ENCODE measurements at places on chromosomes 12 and 14.

DNA sequence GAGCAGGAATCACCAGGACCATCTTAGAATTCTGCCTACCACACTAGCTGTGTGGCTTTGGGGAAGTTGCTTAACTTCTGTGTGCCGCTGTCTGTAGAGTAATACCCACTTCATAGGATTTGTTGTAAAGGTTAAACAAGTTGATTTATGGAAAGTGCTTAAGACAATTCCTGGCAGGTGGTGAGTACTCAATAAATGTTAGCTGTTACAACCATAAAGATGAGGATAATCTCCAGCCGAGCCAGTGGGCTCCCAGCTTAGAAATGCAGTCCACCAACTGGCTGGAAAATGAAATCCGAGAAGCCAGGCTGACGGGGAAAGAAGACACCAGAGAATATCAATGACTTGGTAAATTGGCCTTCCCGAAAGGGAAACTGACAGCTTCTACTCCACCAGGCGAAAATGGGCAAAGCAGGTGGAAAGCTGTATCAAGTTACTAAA lies 173.5 kb downstream of the CHST11 start:
- DNase-seq, result no peak

- no peak for DNase-seq
Observed at GRCh38 chr12:76920172-76921099, 41.6 kb upstream of the CSRP2 start.

DNA sequence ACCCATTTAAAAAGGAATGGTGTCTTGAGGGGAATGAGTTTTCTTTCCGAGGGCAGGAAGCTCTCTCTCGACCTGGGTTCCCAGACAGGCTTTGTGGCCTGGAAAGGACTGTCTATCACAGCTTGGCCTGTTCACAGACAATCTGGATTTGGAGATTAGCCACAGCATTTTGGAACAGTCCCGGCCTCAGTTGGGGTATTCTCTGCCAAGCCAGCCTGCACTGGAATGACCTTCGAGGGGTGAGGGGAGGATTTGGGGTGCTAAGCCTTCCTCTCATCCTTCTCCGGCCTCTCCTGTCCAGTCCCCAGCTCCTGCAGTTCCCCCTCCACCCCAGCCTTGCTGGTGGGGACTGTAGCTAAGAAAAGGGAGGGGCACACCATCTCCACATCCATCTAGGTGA lies 13.0 kb downstream of the TBX5 start:
- DNase-seq, result no peak

DNA sequence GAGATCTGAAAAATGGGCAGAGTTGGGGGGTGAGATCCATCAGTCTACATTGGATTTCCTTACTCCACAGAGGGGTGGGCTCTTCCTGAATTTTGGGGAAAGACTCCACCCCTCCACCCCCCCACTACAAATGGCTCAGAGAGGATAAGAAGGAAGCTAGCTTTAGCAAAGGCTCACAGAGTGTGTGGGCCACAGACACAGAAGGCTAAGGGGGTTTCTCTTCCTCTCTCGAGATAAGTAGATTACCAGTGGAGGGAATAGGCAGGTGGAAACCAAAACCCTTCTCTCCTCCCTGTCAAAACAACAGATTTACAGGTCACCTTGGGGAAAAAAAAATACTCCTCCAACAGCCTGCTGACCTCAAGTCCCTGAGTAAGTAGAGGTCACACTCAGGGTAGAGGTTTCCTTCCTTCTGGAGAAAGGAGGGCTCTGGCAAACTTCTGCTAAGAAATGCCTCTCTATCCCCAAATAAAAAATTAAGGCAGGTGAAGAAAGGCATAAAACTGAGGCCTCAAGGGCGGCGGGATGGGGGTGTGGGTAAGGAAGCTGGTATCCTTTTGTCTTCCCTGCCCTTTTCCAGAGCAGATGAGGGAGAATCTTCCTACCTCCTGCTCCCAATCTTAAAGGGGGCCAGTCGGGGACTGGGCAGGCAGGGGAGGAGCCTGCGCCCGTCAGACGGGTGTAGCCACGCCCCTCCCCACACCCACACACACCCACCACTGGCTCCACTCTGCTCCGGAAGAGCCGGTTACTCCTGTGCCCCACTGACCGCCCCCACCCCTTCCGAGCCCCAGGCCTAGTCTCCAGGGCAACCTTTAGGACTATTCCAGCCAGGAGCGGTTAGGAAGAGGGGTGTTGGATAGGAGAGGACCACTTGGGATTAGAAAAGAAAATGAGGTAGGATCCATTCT lies 1.9 kb upstream of the BAZ2A start:
- peak; percentile 12 for DNase-seq

DNA sequence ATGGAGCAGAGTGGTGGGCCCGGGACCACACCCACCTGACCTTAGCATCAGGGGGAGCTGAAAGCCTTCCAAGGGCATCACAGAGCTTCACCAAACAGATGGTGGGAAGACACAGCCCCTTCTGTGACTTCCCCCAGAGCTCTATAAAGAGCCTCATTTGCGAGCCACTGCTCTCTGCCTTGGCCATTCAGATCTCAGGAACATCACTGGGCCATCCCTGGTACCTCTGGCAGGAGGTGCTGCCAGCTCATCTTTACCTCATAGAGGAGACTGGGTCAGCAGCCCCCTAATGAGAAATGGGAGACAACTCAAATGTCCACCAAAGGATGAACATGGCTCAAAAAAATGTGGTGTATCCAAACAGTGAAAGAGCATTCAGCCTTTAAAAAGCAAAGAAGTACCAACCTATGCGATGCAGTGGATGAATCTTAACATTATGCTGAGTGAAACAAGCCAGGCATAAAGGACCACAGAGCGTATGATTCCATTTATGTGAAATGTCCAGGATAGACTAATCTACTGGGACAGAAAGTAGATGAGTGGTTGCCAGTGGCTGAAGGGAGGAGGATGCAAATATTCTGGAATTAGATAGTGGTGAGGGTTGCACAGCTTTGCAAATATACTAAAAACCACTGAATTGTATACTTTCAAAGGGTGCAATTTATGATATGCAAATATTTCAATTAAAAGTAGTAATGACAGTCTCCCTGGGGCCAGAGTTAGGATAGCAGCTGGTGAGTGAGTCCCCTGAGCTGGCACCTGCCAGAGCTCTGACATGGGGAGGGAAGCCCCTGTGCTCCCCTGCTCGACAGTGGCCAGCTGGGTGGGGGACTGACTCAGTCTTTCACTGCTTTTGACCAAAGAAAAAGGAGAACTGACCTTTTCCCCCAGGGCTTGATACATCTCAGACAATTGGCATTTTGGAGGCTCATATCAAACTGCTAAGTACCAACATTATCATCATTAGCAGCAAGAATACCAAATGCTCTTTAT lies 116.6 kb downstream of the GCH1 start:
- DNase-seq, result no peak

- DNase-seq, result no peak
Observed at GRCh38 chr12:113271466-113271852, 50.2 kb downstream of the TPCN1 start.

DNA sequence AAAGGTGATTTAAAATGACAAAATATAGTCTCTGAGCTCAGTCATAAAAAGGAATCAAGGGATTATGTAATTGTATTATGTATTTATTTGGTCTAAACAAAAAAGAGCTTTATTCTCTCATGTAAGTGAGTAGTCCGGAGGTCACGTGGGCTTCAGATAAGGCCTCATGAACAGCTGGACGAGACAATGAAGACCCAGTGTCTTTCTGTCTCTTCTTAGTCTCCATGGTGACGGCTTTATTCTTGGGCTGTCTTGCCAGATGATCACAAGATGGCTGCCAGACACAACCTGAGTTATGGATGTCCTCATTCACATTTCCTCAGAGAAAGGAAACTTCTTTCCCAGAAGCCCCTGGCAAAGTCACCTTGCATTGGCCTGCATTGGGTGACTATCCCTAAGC lies 98.6 kb downstream of the ARF6 start:
- no peak for DNase-seq

DNA sequence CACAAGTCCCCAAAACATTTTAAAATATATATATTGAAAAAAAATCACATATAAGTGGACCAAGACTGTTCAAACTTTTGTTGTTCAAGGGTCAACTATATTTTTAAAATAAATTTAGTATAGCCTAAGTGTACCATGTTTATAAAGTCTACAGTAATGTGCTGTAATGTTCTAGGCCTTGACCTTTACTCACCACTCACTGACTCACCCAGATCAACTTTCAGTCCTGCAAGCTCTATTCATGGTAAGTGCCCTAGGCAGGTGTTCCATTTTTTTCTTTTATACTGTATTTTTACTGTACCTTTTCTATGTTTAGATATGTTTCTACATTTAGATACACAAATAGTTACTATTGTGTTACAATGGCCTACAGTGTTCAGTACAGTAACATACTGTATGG lies 23.4 kb upstream of the TMTC1 start:
- DNase-seq, result no peak
